ENCODE measurements at places on chromosomes 6 and 20.

GRCh38 chr20:49452011-49452482, 30.4 kb downstream of the KCNB1 start:
- DNase-seq: no peak

GRCh38 chr20:33647603-33648395, 14.3 kb upstream of the C20orf144 start:
- DNase-seq: no peak

DNA sequence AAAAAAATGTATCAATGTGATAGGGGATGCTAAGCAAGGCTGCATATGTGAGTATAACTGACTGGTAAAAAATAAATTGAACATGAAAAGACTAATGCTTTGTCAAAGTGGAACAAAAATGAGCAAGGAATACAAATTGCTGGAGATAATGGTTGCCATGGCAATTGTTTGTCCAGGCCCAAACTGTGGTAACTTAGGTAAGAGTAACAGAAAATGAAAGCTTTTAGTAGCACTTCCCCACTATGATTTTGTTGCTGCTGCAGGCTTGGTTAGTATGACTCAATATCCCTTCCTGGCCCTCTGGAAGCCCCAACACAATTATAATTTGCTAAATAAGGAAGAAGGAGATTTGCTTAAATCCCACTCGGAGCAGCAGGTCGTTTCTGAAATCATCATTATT, 577.1 kb downstream of the DOK5 start:
- no peak for DNase-seq

GRCh38 chr6:115004204-115004603, 661.4 kb upstream of the HS3ST5 start:
- DNase-seq: no peak

- no peak for DNase-seq
These were observed 806 bp downstream of the HLA-DOB start for GRCh38 chr6:32815996-32816395.

GRCh38 chr6:123909989-123910388, 106.3 kb downstream of the NKAIN2 start:
- no peak for DNase-seq

DNA sequence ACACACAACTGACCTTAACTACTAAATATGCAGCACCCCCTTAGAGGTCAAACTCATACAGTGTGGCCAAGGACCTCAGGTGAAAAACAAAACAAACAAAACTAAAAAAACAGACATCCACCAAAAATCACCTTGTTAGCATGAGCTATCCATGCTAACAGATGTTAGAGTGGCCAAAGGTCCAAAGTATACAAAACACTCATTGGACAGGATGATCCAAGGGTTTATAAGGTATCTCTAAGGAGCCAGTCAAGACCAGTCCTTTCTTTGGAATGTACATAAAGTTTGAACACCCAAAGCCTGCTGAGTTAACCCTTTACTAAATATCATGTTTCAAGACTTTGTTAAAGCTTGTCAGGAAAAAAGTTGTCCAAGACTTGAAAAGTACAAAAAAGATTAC, 35.8 kb downstream of the THEMIS start:
- no peak for DNase-seq
